Diencephalon (tissue), 1 donor: ENCODE measurements at places on chromosomes 12 and 14. TPM values are rescaled to one million over a fixed set of nuclear protein-coding genes. Genes with fewer than 3 reads are reported as not detected.

ABCC9 gene
- total RNA-seq, result 22.8 TPM

NTS gene
- 211 TPM for total RNA-seq

SPX gene
- 2.3 TPM for total RNA-seq

ZBTB42 gene
- 1.2 TPM for total RNA-seq

BHLHE41 gene
- 5.5 TPM for total RNA-seq

ZDHHC22 gene
- 31.1 TPM for total RNA-seq

STX2 gene
- total RNA-seq, result 27.7 TPM

KRT72 gene
- total RNA-seq, result 0.23 TPM

RTN1 gene
- 936 TPM for total RNA-seq

APOF gene
- not detected for total RNA-seq

CEBPE gene
- not detected for total RNA-seq

LRR1 gene
- 12.7 TPM for total RNA-seq

NKX2-1 gene
- 21.5 TPM for total RNA-seq
